Common myeloid progenitor, CD34-positive (primary cell): ENCODE measurements at places on chromosomes 13 and 19.

DNA sequence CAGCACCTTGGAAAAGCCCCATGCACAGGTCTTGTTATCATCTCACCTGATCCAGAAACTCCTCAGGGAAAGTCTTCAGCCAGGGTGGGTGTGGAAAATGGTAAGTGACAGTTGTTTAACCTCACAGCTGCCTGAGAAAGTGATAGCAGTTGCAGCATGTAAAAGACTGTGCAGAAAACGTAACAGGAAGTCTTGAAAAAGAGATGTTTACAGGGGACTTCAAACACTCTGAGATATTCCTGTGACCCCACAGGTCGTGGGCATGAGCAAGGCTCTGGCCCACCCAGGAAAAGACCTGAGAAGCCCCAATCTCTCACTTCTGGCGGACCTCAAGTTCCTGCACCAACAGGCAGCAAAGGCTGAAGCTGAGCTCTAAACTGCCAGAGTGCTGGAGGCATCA, 826.9 kb downstream of the UQCRFS1 start:
- no peak for DNase-seq

- DNase-seq = no peak
Measured at GRCh38 chr19:16585094-16585801, 13.0 kb upstream of the SLC35E1 start.

GRCh38 chr19:51793994-51794393, 963 bp upstream of the FPR3 start:
- no peak for DNase-seq

GRCh38 chr19:19526581-19527370, 1.9 kb upstream of the YJEFN3 start:
- DNase-seq = no peak

- DNase-seq = no peak
Measured at GRCh38 chr13:67776151-67776550, 546.0 kb upstream of the PCDH9 start.

DNA sequence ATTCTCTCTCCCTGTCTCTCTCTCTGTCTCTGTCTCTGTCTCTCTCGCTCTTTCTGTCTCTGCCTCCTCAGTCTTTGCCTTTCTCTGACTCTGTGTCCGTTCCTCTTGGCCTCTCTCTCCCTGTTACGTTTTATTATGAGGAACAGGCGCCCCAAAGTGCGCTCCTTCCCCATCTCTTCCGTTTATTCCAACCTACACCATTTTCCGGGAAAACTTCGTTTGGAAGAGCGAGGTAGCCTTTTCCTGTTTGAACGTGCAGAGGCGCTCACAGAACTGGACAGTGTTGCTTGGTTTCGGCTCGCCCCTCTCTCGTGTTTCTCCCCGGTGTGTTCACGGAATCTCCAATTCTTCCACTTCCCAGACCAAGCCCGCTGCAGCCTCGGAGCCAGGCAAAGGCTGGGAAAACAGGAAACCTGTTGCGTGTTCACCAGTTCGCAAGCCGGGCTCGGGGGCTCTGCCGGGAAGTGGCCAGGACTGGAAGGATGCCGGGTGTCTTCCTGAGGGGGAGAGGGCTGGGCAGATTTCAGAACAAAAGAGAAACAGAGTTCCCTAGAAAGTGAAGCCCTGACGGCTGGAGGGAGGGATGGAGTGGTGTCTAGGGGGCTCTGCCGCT, 605 bp downstream of the TMEM255B start:
- DNase-seq = no peak

GRCh38 chr19:17616961-17617806, 61.7 kb downstream of the COLGALT1 start:
- DNase-seq = peak; percentile 61

GRCh38 chr19:45976178-45976577, 2.5 kb upstream of the NOVA2 start:
- peak; percentile 61 for DNase-seq

- no peak for DNase-seq
Measured at GRCh38 chr19:6604906-6605305, 14.0 kb upstream of the CD70 start.

DNA sequence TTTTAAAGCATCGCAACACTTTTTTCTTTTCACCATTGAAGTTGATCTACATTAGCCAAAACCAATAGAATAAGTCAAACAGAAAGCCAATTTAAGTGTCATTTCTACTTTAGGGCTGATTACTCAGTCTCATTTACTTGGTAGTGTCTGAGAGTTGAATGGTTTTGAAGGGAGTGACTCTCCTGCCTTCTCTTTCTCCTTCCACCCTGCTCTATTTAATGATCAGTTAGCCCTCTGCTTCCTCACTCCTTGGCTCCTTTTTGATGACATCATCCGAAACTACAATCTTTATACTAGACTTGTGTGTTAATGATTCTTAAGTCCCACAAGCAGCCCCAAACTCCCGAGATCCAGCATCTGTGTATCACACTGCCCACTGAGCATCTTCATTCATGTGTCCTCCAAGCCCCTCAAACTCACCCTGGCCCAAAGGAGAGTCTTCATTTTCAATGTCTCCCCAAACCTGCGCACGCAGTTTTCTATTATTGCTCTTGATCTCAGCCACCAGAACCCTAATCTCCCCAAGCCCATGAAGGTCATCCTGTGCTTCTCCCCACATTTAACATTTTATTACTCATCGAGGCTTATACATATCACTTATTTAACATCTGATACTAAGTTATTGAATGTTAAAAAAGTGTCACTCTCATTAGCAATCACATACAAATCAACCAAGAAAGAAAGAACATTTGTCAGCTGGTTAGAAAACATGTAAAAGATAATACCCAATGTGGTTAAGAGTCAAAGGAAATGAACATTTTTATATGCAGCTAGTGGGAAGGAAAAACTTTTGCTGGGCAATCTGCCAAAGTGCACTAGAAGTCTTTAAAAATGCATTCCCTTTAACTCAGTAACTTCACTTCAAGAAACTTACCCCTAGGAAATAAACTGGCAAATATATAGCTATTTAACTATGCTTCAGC, 32.2 kb upstream of the ARGLU1 start:
- peak; percentile 84 for DNase-seq

GRCh38 chr19:756236-756635, 5.3 kb downstream of the MISP start:
- peak; percentile 73 for DNase-seq

DNA sequence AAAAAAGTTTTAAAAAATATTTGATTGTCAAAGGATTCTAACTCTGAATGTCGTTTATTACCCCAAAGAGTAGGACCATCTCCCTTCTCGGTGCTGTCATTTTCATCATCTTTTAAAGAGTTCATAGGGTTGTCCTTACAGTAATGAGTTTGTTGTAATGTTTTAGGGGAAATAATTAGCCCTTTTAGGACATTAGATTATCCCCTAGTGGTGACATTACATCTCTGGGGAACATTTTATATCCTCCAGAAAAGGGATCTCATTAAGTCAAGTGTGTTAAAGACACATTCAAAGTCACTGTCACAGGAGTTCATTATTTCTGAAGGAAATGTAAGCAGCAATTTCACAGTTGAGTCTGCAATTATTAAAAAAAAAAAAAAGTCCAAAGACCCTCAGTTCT, 99.3 kb upstream of the GJB6 start:
- DNase-seq = no peak

DNA sequence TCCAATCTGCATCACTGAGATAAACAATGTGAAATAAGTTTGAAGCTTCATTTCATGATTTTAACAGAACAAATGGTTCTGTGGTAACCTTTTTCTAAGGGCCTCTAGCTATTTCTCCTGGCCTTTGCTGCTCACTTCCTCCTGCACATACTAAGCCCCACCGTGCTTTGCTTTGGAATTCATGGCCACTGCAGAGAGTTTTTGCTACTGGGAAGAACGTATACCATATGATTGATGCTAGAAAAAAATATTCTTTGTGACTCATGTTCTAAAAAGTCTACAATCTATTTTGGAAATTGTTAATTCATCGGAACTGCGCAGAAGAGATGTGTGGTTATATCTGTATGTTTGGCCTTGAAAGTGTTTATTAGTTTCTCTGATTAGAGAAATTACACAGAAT, 747.3 kb downstream of the PCDH9 start:
- no peak for DNase-seq

DNA sequence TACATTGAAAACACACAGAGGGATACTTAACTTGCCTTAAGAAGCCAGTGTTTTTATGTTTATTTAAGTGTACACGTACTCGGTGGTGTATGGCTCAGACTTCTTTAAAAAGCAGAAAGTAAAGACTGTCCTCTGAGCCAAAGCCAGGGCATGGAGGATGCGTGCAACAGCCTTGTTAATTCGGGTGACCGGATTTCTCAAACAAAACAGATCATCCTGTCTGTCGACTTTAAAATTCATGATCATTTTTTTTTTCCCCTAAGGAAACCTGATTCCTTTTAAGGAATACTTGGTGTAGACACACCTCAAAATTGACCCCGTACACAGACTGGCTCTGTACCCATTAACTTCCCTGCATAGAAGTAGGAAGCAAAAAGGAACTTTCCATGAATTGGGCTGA, 124.7 kb upstream of the RNF113B start:
- DNase-seq = no peak

DNA sequence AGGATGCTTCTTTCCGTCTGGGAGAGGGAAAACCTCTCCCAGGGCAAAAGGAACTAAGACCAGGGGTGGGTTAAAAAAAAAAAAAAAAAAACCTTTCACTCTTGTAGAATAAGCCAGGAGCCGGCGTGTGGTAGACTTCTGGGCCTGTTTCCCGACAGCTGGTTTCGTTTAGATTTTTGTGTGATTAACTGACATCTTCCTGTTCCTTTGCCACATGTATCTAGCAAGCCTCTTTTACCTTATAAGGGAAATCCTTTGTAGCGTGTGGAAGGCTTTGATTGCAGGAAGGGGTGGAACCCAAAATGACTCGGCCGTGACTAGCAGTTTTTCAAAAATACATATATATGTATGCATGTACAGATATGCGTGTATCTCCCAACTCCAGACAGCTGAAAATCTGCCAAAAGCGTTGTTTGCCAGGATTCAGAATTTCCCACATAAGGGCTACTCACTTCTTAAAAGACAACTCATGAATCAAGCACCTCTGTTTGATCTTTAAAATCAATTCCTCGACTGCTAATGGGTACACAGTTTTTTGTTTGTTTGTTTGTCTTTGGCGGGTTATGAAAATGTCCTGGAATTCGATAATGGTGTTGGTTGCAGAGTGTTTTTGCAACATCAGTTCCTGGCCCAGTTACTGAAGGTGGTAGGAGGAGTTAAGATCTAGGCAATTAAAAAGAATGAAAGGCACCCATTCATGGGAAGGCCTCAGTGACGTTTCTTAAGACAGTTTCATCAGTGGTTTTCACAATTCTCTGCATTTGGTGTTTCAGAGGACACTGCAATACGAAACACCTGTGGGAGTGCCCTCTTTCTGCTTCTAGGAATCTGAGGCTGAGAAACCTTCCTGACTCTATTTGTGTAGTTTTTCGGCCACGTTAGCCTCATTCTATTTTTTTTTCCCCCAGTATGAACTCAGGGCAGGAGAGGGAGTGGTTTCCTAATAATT, 2.7 kb downstream of the TPM4 start:
- peak; percentile 97 for DNase-seq

GRCh38 chr19:42289556-42290041, 12.3 kb upstream of the PRR19 start:
- no peak for DNase-seq

GRCh38 chr13:19791953-19792537, 9.3 kb upstream of the PSPC1 start:
- DNase-seq = no peak

DNA sequence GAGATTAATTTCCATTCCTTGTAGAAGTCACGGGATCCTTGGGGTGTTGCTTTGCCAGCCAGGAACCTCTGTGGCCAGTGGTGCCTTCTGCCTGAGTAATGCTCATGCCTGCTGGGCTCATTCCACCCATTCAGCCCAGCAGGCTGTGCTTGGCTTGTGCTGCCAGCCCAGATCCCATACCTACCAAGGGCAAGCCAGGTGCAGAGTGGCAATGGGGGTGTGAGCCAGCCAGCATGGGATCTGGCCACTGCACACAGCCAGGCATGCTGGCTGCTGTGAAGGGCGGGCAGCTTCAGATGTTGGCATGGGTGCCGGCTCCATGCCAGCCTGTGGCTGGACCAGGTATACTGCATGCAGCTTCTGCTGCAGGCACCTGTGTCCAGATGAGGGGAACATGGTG, 42.5 kb downstream of the WDFY2 start:
- no peak for DNase-seq

- DNase-seq = no peak
Measured at GRCh38 chr13:106560821-106561220, 7.1 kb downstream of the ARGLU1 start.

DNA sequence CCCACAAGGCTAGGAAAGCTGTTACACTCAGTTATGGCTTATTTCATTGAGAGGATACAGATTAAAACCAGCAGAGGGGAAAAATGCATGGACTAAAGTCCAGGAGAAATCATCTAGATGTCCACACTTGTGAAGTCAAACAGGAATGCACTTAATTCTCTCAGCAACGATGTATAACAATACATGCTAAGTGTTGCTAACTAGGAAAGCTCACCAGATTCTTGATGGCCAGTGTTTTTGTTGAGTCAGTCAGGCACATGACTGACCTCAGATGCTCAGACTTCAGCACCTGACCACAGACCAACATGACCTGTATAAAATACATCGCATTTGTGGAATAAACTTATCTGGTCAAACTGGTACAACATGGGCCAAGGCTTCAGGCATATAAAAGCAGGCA, 470.2 kb upstream of the PRR20A start:
- no peak for DNase-seq

GRCh38 chr13:50072676-50073075, 57.4 kb downstream of the KCNRG start:
- DNase-seq = no peak

DNA sequence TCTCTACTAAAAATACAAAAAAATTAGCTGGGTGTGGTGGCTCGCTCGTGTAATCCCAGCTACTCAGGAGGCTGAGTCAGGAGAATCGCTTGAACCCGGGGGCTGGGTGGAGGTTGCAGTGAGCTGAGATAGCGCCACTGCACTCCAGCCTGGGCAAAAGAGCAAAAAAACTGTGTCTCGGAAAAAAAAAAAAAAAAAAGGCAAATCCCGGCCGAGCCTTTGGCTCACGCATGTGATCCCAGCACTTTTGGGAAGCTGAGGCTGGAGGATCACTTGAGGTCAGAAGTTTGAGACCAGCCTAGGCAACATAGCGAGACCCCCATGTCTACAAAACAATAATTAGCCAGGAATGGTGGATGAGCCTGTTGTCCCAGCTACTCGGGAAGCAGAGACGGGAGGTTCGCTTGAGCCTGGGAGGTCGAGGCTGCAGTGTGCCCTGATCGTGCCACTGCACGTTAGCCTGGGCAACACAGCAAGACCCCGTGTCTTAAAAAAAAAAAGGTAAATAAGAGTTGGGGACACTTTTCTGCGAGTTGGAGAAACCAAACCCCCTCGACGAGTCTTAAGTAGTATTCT, 574 bp upstream of the GPX4 start:
- no peak for DNase-seq

DNA sequence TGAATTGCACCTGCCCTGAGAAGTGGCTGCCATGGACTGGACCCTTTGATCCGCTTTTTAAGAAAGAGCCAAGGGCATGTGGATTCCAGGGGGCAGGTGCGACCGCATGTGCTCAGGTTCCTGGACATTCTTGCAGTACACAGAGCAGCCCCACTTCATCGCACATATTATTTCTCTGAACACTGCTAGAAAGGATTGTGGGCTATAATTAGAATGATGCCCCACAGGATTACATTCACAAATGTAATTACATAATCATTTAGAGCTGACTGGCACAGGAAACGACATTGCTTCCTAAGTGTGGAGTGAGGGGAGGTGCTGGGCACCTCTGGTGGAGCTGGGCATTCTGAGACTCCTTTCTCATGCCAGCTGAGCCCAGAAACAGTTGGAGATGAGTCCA, 37.5 kb upstream of the VSTM2B start:
- DNase-seq = no peak
